Fibroblast of skin of abdomen (primary cell): ENCODE measurements at places on chromosomes 12 and 14.

- DNase-seq: peak; percentile 28
Measured at GRCh38 chr14:35821564-35822411, 4.3 kb upstream of the BRMS1L start.

DNA sequence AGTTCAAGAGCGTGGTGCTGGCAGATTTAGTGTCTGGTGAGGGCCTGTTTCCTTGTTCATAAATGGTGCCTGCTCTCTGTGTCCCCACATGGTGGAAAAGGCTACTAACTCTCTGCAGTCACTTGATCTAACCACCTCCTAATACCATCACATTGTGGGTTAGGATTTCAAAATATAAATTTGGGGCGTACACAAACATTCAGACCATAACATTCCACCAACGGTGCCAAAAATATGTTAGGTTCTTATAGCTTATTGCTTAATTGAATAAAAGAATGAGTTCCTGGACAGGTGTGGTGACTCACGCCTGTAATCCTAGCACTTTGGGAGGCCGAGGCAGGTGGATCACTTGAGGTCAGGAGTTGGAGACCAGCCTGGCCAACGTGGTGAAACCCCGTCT is 3.4 kb upstream of the DYRK2 start:
- no peak for DNase-seq

- DNase-seq: no peak
Measured at GRCh38 chr14:94367347-94368242, 20.8 kb downstream of the SERPINA1 start.

- no peak for DNase-seq
Measured at GRCh38 chr14:36852981-36853691, 191.5 kb downstream of the PAX9 start.

- DNase-seq: no peak
Measured at GRCh38 chr12:128994856-128995255, 141.6 kb downstream of the GLT1D1 start.

DNA sequence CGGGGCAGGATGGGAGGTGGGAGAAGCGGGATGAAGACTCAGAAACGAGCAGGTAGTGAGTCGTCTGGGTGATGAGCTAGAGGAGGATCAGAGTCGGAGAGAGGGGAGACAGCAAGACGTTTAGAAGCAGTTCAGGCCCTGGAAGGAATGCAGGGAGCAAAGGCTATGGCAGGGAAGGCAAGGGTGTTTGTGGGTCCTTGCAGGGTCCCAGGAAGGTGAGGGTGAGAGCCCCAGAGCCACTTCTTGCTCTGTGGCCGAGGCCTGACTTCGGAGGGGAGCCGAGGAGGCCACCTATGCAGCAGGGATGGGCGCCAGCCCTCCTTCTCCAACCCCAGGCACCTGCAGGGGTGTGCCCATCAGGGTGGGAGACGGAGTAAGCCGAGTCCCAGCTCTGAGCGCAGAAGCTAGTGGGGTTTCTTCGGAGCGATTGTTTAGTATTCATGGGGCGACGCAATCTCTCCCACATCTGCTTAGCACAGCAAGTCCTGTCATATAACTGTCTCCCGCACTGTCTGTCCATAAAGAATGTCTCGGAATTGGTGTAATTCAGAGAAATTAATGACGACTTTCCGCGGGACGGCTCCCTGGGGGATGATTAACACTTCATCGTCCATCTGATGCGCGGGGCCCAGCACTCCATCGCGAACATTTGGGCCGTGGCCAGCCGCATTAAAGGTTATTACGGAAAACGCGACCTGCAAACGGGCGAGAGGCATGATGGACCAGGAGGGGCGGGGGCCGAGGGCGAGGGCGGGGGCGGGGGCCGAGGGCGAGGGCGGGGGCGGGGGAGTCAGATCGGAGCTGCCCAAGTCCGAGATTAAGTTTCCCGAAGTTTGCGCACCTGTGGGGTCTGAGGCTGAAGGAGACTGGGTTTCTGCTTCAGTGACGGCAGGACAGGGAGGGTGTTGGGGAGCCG is 12.2 kb upstream of the CALCOCO1 start:
- peak; percentile 48 for DNase-seq

DNA sequence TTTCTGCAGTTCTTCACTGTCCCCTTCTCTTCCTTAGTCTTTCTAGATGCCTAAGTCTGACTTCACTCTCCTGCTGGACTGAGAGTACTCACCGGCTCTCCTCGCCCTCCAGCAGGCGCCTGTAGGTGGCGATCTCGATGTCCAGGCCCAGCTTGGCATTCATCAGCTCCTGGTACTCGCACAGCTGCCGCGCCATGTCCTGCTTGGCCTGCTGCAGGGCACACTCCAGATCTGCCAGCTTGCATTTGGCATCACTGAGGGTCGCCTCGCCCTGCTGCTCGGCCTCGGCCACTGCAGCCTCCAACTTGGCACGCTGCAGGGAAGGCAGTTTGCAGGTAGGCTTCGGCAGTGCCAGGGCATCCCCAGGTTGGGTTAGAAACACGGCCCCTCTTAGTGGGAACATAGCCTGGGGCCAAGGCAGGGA is 5.2 kb downstream of the KRT84 start:
- DNase-seq: peak; percentile 26

DNA sequence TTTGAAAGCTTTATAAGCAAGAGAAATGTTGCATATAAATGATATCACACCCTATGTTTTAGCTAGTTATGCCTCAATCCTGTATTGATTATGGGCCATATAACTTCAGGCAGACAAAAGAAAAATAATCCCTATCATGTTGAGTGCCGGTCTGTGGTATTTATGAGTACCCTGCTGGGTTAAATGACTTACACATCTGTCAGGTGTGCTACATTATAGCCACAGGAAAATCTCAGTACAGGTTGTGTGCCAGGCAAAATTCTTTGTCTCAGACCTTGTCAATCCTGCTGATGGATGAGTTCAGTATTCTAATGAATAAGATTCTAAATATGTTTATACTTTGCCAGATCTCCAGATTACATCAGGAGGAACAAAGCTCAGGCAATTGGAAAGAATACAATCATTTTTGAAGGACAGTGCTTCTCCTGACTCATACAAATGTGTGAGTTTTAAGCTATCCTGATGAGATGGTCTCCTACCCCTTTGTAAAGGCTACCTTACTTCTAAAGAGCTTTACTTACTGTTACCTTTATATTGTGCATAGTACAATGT is 109.8 kb upstream of the FOXG1 start:
- DNase-seq: peak; percentile 17

GRCh38 chr14:102986810-102987579 is 64.5 kb downstream of the AMN start:
- peak; percentile 8 for DNase-seq

DNA sequence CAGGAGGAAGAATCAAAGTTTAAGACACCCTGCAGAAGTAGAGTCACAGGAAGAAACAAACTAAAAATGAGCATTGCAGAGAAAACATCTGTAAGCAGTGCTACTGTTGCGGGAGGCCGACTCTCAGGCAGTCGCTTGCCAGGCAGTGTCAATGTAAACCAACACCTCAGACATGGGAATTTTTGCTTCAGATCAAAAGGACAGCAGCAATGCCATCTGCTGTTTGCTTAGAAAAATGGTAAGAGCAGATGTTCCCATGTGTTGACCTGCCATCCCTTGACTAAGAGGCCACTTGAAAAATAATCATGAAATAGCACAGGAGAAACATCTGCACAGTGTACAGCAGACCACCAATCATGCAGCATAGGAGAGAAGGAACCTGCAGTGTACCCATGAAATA is 196.6 kb downstream of the SLC25A21 start:
- no peak for DNase-seq

DNA sequence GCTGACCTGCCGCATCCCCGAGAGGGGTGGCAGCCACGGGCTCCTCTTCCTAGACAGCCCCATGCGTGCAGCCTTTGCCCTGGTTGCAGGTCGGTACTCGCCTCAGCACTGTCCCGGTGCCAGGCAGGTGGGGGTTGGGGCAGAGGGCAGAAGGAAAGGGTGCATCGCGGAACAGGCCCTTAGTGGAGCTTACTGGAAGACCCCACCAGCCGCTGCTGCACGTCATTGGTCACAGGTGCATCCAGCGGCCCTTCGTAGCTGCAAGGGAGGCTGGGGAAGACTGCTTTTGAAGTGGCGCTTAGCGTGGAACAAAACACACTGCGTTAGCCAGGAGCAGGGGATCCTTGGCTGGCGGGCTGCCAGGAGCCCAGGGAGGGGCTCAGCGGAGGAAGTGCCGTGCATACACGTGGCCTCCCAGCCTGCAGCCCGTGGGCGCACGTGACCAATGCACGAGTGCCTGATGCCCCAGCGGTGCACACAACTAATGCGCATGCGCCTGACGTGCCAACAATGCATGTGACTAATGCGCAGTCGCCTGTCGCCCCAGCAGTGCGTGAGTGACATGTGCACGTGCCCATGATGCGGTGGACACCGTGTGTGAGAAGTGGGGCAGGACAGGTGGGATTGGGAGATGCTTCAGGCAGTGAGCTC is 5.0 kb upstream of the EP400 start:
- no peak for DNase-seq
